ENCODE measurements at places on chromosomes 5 and 9.
A peak's percentile ranks its signal among the peaks of the same experiment; 100 is the strongest.

DNA sequence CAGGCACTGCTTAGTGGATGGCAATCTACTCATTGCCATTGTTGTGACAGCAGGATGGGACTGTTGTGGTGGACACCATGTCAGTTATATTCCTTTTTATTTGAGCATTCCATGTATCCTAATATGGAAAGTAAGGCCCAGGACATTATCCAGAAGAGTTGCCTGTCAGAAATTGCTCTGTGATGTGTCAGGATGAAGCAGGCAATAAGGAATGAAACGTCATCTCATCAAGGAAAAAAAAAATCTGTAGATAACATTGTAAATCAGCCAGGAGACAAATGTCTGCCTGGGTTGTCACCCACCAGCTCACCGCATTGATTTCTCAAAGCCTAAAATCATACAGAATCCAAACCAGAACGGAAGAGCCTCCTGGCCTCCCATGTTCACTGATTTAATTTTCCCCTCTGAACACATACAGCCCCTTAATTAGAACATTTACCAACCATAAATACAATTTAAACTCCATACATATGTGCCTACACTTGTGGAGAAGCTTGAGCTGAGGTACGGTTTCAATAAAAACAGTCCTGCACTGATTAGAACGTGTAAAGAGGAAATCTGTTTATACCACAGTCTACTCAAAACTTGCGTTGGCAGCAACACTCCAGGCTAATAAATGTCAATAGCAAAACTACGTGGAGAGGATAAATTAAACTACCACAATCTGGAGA, 73.9 kb downstream of the FOXD1 start:
- no peak for DNase-seq

- DNase-seq = no peak
These were observed 567.7 kb upstream of the NUDT12 start for GRCh38 chr5:104130320-104130719.

- no peak for DNase-seq
These were observed 37.4 kb downstream of the CSNK1G3 start for GRCh38 chr5:123549256-123549904.

- no peak for DNase-seq
These were observed 370.0 kb downstream of the NDUFS4 start for GRCh38 chr5:53930457-53930856.

GRCh38 chr5:140083120-140083519, 30.8 kb upstream of the PURA start:
- no peak for DNase-seq

DNA sequence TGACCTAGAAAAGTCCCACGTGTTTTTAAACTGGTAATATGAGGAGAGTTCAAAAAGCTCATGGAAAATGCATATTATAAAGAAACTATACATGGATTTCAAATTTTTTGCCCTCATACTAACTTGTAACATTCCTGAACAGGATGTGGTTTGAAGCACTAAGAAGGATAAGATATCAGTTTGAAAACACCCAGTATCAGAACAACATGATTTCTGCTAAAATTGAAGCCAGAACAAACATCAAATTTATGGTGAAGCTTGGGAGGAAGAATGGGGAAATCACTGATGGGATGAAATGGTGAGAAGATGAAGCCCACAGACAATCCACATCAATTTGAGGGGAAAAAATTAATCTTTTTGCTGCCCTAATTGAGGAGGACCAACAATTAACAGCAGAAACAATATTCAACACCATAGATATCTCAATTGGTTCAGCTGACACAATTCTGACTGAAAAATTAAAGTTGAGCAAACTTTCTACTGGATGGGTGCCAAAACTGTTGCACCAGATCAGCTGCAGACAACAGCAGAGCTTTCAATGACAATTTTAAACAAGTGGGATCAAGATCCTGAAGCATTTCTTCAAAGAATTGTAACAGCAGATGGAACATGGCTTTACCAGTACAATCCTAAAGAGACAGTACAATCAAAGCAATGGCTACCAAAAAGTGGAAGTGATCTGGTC, 113.2 kb upstream of the SNX2 start:
- no peak for DNase-seq

DNA sequence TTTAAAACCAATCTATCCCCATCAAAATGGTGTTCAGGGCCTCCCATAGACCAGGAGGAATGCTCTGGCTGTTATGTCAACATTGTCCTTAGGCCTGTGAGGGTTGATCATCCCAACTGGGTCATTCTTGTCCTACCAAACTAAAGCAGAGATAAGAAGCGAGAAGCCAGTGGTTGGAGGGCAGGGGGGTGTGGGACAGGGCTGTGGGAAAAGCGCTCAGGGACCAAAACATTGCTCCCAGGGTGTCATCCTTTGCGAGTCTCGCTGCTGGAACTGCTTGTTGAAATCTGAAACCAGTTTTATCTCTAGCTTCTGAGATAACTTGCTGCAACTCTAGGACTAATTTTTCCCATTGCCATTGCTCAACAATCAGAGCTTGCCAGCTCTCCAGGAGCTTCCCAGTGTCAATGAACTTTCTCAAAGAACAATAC, 48.1 kb downstream of the SPATA31C2 start:
- no peak for DNase-seq

DNA sequence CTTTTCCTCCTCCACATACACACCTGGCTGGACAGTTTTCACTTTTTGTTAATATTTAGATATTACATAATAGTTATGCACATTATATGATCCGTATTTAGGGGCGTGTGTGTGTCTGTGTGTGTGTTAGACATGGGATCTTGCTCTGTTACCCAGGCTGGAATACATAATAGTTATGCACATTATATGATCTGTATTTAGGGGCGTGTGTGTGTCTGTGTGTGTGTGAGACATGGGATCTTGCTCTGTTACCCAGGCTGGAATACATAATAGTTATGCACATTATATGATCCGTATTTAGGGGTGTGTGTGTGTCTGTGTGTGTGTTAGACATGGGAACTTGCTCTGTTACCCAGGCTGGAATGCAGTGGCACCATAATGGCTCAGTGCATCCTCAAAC, 199.0 kb upstream of the OTULINL start:
- DNase-seq = no peak

DNA sequence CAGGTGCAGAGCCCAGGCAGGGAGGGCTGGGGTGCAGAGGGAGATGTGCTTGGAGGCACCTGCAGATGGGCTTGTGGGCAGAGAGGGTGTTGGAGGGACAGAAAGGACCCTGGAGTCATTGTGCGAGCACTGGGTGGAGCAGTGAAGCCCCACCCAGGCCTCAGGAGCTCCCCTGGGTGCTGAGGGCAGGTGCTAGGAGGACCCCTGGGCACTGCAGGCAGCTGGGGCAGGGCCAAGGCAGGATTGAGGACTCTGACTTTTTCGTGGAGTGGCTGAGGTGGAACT, 10.3 kb upstream of the SLC6A18 start:
- DNase-seq = no peak

DNA sequence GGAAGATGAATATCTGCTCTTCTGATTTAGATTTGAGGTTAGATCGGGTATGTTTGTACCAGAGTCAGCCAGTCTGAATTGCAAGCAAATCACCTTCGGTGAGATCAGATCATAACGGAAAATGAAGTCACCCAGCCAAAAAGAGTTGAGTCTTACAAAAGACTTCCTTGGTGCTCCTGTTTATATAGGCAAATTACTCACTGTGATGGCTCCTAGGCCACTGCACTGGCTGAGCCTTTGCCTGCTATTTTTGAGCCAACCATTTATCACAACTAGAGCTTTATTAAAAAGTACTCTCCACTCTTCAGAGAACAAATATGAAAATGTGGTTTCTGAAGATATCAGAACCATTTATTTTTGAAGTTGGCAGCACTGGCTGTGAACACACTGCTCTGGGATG, 277.7 kb upstream of the PCSK5 start:
- DNase-seq = no peak

GRCh38 chr5:57172466-57173318, 1.2 kb upstream of the GPBP1 start:
- peak; percentile 28 for DNase-seq

DNA sequence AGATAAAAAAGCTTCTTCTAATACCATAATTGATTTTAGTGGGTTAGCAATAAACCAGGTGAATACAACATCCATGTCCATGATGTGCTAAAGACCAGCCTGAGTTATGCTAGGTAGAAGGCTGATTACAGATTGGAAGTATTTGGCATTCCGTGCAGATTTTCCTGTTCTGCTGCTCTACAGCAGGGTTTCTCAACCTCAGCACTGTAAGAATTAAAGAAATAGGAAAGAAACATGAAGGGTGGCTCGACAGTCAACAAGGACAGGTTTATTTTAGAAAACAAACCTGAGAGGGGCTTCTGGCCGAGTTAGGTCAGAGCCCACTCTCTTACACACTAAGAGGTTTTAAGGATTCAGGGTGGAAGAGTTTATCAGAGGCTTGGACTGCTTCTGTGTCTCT, 42.3 kb downstream of the ZFAND5 start:
- no peak for DNase-seq

DNA sequence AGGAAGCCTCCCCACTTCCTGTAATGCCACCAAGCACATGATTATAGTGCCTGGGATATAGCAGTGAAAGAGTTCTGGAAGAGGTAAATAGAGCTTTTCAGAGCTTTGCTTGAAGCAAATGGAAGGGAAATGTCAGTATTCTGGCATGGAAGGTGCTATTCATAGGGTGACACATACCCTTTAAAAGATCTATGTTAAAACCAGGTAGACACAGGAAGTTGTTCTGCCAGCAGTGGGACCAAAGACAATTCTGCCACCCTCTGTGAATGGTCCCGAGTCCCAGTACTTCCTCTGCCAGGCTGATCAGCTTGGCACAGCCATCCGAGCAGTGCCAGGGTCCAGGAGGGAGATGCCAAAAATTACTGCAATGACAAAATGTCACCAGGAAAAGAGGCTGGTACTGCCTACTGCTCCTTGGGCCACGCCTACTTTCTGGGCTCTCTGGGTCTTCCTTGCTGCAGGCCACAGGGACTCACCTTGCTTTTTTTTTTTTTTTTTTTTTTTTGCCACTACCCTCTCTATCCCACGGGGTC, 26.7 kb downstream of the GARNL3 start:
- DNase-seq = no peak

DNA sequence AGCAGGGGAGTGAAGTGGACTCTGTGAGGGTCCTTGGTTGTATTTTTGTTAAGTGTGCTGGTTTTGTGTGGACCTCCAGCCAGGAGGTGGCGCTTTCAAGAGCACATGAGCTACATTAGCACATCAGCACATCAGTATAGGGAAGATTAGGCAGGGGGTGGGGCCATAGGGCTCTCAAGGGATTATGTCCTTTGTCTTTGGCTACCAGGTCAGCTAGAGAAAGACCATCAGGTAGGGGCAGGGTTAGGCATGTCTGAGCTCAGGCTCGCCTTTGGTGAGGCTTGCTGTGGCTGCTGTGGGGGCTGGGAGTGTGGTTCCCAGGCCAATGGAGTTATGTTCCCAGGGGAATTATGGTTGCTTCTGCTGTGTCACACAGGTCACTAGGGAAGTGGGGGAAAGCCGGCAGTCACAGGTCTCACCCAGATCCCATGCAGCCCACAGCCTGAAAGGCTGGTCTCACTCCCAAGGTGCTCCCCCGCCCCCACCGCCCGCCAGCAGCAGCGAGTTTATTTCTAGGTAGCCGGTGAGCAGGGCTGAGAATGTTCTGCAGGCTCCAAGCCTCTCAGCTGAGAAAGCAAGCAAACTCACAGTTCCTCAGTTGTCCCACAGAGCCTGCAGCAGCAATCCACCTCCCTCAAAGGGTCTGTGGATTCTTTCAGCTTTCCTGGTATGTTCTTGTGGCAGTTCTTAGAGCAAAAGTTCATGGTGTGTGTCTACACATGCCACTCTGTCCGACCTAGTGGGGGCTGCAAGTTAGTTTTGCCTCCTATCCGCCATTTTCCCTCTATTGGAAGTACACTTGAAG, 13.7 kb downstream of the OR1J1 start:
- no peak for DNase-seq

GRCh38 chr9:124372038-124372437, 43.2 kb downstream of the PSMB7 start:
- DNase-seq = no peak

GRCh38 chr5:6714226-6715041, 1.2 kb downstream of the TENT4A start:
- no peak for DNase-seq

DNA sequence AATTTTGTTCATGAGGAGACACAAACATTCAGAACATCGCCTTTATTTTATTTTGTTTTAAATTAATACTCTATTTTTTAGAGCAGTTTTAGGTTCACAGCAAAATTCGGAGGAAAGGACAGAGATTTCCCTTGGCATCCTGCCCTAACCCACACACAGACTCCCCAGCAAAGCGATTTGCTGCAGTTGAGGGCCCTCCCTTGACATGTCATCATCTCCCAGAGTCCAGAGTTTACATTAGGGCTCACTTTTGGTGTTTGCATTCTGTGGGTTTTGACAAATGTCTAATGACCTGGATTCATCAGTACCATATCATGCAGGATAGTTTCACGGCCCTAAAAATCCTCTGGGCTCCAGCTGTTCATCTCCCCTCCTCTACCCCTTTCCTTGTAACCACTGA, 33.6 kb upstream of the COL5A1 start:
- no peak for DNase-seq

GRCh38 chr5:142048272-142048671, 35.4 kb upstream of the GNPDA1 start:
- DNase-seq = no peak

DNA sequence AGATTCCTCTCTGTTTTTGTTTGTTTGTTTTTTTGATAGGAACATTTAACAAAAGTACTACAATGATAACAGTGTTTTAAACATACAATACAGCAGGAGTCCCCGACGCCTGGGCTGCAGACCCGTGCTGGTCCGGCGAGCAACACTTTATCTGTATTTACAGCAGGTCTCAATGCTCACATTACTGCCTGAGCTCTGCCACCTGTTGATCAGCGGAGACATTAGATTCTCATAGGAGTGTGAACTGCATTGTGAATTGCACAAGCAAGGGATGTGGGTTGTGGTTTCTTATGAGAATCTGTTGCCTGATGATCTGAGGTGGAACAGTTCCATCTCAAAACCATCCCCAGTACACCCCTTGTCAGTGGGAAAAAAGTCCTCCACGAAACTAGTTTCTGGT, 1068.5 kb upstream of the CDH10 start:
- no peak for DNase-seq

GRCh38 chr9:105074491-105074890, 146.5 kb upstream of the ABCA1 start:
- no peak for DNase-seq

DNA sequence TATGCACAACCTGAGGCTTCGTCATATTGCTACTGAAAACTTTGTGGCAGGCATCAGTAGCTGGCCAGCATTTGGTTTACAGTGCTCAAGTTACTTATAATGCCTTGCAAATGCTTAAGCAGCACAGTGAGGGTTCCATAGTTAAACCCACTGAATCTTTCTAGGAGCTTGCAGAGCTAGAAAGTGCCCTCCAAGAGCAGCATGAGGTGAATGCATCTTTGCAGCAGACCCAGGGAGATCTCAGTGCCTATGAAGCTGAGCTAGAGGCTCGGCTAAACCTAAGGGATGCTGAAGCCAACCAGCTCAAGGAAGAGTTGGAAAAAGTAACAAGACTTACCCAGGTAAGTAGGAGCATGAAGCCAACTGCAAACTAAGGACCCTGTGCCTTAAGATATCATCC, 60.9 kb downstream of the CNTRL start:
- DNase-seq = no peak

GRCh38 chr5:158268286-158268685, 409.3 kb upstream of the CLINT1 start:
- DNase-seq = no peak

GRCh38 chr5:74162524-74162923, 478.0 kb downstream of the ENC1 start:
- DNase-seq = no peak

GRCh38 chr5:121915765-121916164, 46.0 kb upstream of the SRFBP1 start:
- no peak for DNase-seq

- no peak for DNase-seq
These were observed 62.7 kb downstream of the HAPLN1 start for GRCh38 chr5:83657807-83658525.

Data from tibial nerve (tissue), 4 donors.